ENCODE measurements at places on chromosomes 11 and 22.
A peak's percentile ranks its signal among the peaks of the same experiment; 100 is the strongest.

DNA sequence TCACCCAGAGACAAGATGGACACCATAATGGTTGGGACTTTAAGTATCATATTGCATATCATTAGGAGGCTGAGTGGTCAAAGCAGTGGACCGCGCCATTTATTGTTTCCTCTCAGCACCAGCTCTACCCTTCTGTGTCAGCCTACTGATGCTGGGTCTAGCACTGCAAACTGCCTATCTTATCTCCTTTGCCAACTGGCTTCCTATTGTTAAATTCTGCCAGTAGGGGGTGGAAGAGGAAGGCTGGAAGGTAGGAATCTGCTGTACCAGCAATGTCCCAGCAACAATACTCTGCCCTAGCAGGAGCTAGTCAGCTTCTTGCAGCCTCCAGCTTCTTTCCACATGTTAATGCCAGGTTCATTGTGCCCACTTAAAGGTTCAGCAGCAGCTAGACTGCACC is 367.1 kb upstream of the PDGFD start:
- no peak for DNase-seq

GRCh38 chr22:43925433-43926348 is 2.1 kb downstream of the PNPLA3 start:
- DNase-seq = no peak

- DNase-seq = no peak
Measured at GRCh38 chr11:122698392-122698791, 42.9 kb downstream of the UBASH3B start.

DNA sequence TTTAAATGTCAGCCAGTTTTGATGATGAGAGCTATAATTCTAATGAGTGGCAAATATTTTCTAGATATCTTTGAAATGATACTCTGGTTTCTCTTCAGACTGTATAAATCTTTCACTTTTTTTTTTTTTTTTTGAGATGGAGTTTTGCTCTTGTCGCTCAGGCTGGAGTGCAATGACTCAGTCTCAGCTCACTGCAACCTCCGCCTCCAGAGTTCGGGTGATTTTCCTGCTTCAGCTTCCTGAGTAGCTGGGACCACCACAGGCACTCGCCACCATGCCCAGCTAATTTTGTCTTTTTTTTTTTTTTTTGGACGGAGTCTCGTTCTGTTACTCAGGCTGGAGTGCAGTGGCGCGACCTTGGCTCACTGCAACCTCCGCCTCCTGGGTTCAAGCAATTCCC is 113.6 kb downstream of the TEAD1 start:
- DNase-seq = no peak

GRCh38 chr11:35847473-35847872 is 96.4 kb upstream of the LDLRAD3 start:
- DNase-seq = no peak

DNA sequence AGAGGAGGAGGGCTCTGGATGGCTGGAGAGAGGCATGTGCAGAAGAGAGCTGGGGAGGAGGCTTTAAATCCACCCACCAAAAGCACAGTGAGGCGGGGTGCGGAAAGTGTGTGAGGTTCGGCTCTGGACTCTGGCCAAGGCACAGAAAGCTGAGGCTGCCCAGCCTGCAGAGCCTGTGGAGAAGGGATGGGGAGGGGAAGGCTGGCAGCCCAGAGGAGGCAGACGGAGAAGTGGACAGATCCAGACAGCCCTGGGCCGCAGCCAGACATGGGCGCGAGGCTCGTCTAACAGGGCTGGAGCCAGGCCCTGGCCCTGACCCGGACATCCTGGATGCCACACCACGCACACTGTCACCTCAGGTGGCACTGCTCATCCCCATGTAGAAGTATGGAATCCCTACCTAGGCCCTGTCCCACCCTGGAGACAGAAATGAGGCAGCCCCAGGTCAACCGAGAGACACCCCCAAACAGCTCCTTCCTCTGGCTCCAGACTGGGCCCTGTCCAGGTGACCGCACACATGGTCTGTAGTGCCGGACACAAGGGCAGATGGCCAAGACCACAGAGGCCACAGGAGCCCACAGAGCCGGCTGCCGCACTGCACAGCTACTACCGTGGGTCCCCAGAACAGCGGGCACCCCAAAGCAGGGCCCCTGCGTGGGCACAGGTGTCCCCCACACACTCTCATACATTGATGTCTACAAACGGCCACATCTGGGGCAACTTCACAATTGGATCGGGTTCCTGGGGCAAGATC is 16.6 kb upstream of the MOB2 start:
- peak; percentile 84 for DNase-seq

- no peak for DNase-seq
Measured at GRCh38 chr22:23922921-23923320, 28.7 kb downstream of the MIF start.

GRCh38 chr22:44935724-44936123 is 74.1 kb downstream of the PHF21B start:
- no peak for DNase-seq

GRCh38 chr11:115222218-115222862 is 281.9 kb downstream of the CADM1 start:
- no peak for DNase-seq

DNA sequence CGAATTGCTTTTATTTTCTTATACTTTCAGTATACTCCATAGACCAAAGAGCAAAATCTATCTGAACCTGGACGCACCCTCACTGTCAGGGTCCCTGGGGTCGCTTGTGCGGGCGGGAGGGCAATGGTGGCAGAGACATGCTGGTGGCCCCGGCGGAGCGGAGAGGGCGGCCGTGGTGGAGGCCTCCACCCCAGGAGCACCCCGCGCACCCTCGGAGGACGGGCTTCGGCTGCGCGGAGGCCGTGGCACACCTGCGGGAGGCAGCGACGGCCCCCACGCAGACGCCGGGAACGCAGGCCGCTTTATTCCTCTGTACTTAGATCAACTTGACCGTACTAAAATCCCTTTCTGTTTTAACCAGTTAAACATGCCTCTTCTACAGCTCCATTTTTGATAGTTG is 1077.4 kb downstream of the BRD1 start:
- DNase-seq = no peak

- no peak for DNase-seq
Measured at GRCh38 chr11:2178906-2179494, 7.4 kb upstream of the TH start.

GRCh38 chr11:111066846-111067245 is 178.7 kb upstream of the POU2AF2 start:
- DNase-seq = no peak

DNA sequence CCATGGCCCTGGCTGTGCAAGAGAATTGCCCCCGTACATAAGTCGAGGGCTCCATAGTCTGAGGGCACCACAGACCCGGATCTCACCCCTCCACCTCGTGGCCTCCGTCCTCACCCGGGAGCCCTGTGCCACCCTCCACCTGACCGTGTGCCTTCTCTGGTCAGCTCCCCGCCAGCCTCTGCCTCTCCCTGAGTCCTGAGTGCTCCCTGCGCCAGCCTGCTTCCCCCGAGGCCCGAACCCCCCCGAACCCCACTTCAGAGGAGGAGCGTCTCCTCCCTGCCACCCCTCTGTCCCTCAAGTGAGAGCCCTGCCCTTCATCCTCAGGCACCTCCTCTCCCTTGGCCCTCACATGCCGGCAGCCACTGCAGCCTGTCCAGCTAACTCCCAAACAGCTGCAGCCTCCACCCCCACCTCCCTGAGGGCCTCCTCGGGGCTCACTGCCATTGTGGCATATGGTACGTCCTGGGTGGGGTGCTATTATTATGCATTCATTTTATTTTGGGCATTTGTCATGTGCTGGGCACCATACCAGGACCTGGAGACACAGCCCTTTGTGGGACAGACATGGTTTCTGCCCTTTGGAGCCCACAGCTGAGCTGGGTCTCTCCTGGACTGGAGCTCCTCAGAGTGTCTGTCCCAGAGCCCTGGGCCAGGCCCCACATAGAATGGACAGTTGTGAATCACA is 67.2 kb downstream of the MYO7A start:
- peak; percentile 31 for DNase-seq

- no peak for DNase-seq
Measured at GRCh38 chr22:38567531-38568285, 2.3 kb downstream of the DMC1 start.

DNA sequence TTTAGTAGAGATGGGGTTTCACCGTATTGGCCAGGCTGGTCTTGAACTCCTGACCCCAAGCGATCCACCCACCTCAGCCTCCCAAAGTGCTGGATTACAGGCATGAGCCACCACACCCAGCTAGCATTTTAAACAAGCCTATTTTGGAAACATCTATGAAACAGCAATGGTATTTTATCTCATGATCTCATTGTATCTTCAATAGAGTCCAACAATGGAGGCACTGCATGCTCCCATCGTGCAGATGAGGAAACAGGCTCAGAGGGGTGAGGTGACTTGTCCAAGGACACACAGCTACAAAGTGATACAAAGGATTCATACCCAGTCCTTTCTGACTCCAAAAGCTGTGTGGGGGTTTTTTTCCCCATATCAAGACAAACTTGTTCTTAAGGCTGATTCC is 39.0 kb upstream of the RTL6 start:
- no peak for DNase-seq

DNA sequence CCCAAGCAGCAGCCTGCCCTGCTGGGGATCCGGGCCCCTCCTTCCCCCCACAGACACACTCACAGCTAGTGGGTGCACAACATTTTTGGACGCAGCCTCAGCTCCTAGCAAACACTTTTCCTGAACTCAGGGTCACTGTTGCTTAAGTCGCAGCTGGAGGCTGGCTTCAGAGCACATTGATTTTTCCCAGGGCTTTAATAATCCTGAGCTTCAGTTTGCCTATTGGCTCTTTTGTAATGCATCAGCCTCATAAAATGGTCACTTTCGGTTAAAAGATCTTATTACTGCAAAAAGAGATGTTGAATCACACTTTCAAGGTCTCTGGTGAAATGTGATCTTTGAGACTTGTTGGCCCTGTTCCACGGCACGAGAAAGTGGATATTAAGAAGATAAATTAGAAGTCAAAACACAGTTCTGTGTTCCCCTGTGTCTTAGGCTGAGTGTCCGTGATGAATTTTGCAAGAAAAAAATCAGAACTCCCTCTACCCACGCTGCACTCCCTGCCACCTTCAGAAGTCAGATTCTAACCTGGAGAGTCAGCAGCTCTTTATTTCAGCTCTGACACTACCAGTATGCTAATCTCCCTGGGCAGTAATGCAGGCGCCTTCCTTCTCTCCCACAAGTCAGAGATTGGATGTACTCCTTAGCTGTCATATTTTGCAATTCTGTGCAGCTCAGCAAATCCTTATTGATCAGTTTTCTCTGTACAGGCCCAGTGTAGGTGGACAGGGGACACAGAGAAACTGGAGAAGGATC is 158.2 kb upstream of the E2F8 start:
- DNase-seq = no peak

GRCh38 chr22:36036167-36036624 is 7.6 kb upstream of the RBFOX2 start:
- no peak for DNase-seq

DNA sequence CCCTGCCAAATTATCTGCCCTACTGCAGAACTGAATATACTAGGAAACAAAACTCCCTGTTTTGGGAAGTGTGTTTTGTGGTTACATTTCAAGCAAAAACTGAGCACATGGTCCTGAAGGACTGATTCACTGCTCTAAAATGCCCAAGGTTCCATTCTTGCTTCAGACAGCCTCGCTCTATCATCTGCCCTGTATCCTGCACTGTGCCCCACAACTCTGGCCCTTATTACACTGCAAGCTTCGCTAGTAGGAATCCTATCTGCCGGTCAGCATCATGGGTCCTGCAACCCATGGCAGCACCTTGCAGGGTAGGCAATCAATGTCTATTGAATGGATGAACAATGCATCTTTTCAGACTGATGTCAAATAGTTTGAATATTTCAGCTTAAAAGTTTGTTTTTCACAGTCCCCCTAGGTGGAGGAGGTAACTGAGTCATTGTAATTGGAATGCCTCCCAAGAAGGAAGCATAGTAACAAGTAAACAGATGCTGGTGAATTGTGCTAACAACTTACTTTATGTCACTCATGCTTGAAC is 21.3 kb downstream of the LAYN start:
- no peak for DNase-seq

- DNase-seq = no peak
Measured at GRCh38 chr11:126499131-126499752, 143.8 kb downstream of the ST3GAL4 start.

GRCh38 chr22:49300951-49301397 is 526.7 kb downstream of the BRD1 start:
- DNase-seq = no peak

- DNase-seq = no peak
Measured at GRCh38 chr11:15334766-15335165, 220.0 kb downstream of the INSC start.

DNA sequence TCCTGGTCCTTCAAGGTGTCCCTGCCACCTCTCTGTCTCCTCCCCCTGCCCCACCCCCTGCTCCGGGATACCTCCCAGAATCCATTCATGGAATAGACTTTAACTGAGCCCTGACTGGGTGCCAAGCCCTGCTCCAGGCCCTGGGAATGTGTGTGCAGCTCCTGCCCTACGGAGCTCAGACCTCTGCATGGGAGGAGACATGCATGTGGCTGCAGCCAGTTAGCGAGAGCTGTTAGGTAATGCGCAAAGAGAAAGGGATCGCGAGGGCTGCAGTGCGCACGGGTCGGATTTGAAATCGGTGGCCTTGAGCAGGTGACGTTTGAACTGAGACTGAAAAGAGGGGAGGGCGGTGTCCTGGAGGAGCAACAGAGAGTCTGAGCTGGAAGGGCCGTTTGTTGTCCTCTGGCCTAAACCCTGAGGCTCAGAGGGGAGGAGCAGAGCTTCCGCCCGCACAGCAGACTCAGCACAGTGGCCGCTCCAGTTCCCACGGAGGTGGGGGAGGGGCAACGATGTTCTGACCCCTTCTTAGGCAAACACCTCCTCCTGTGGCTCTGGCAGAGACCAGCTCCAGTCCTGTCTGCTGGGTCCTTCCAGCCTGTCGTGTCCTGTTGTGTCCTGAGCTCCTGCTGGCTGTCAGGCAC is 19.8 kb upstream of the LRRC10B start:
- no peak for DNase-seq

DNA sequence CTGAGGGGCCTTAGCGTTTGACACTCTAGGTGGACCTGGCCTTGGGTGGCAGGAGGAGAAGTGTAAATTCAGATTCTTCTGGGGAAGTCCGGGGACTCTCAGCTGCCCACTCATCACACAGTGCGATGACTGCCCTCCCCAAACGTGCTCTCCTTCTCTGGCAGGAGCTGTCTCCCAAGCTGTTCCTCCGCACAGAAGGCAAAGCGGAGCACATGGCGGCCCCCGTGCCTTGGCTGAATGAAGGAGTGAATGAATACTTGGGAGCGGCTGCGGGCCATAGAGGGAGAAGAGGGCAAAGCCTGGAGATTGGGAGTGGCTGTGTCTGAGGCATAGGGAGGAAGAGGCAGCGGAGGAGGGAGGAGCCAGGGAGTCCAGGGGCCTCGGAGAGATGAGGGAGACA is 6.9 kb upstream of the NAA40 start:
- no peak for DNase-seq

- DNase-seq = no peak
Measured at GRCh38 chr11:101346591-101346990, 217.0 kb upstream of the PGR start.

GRCh38 chr11:72353861-72354260 is 80.5 kb downstream of the CLPB start:
- DNase-seq = no peak

DNA sequence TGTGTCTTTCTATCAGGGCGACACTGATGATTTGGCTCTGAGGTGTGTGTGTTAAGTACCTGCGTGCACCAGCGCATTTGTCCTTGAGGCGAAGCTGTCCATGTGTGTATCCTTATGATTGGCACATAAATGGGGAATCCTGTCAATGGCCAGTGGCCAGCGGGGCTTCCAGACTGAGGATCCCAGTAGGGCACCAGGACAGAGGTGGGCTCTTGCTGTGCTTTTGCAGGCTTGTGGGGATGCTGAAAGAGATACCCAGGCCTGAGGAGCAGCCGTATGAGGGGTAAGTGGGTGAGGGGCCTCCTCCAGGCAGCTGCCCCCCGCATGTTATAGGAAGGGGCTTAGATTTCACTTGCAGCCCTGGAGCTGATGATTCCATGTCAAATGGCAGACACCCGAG is 156.8 kb downstream of the ST3GAL4 start:
- DNase-seq = no peak

Measured in dorsolateral prefrontal cortex (tissue), 122 donors.